ENCODE measurements at places on chromosomes 2 and 18. TPM values are rescaled to one million over a fixed set of nuclear protein-coding genes. Genes with fewer than 3 reads are reported as not detected.

DNA sequence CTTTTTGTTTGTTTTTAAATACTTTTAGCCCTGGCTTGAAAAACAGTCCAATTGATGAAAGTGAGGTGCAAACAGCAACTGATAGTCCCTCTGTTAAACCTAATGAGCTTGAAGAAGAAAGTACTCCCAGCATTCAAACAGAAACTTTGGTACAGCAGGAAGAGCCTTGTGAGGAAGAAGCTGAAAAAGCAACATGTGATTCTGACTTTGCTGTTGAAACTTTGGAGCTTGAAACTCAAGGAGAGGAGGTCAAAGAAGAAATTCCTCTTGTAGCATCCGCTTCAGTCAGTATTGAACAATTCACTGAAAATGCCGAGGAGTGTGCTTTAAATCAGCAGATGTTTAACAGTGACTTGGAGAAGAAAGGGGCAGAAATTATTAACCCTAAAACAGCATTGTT, 30.6 kb upstream of the DYSF start:
- no peak for DNase-seq

- DNase-seq: peak; percentile 53
Measured at GRCh38 chr2:215436705-215437565, 1.1 kb upstream of the FN1 start.

DNA sequence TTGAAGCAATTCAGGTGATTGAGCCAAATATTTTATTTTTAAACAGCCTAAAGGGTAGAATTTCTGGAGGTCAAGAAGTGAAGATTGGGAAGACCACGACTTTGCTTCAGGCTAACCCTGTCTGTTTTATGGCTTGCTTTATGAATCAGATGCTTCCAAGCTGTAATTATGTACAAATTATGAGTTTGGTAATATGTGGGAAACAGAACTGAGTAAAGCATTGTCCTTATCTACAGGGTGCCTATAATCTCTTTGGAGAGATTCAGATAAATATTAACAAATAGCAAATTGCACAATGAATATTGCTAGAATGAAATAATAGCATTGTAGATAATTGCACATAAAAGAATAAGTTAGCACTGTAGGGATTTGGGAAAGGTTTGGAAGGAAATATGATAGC, 539.4 kb upstream of the CDH2 start:
- DNase-seq: no peak

DNA sequence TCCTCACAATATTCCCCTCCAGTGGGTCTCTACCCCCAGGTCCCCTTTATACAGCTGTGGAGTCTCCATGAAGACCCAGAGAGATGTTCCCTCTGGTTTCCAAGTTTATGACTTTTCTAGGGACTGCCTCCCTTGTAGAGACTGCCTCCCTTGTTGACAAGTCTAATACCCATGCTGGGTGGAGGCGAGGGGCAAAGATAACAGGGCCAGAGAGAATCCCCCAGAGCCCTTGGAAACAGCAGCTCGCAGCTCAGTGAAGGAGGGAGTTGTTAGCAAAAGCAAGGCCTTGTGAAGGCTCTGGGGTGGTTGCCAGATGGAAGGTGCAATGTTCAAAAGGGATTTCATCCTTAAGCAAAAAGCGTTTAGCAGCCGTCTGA, 75.0 kb upstream of the GATA6 start:
- DNase-seq: no peak

DNA sequence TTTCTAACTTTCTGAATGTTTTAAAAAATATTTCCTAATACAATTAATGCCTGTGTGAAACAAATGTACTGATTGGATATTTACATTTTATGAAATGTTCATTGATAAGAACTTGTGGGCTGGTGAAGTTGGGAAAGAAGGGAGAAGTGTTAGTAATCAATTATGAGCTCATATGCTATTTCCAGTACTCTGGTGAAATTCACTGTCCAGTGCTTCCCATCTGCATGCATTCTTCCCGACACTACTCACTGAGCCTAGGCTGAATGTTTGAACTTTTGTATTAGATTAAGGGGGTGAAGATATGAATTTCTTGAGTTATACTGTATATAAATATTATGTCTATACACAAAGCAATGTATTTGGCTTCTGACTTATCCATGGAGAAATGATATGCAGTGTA, 36.0 kb downstream of the SKA1 start:
- peak; percentile 72 for DNase-seq

The RESP18 gene
- not detected for total RNA-seq

- DNase-seq: no peak
Measured at GRCh38 chr2:179438654-179439053, 174.0 kb upstream of the SESTD1 start.

GRCh38 chr2:34912084-34912483, 1313.0 kb upstream of the FAM98A start:
- DNase-seq: no peak

The ATAD2B gene
- 10.9 TPM for total RNA-seq

DNA sequence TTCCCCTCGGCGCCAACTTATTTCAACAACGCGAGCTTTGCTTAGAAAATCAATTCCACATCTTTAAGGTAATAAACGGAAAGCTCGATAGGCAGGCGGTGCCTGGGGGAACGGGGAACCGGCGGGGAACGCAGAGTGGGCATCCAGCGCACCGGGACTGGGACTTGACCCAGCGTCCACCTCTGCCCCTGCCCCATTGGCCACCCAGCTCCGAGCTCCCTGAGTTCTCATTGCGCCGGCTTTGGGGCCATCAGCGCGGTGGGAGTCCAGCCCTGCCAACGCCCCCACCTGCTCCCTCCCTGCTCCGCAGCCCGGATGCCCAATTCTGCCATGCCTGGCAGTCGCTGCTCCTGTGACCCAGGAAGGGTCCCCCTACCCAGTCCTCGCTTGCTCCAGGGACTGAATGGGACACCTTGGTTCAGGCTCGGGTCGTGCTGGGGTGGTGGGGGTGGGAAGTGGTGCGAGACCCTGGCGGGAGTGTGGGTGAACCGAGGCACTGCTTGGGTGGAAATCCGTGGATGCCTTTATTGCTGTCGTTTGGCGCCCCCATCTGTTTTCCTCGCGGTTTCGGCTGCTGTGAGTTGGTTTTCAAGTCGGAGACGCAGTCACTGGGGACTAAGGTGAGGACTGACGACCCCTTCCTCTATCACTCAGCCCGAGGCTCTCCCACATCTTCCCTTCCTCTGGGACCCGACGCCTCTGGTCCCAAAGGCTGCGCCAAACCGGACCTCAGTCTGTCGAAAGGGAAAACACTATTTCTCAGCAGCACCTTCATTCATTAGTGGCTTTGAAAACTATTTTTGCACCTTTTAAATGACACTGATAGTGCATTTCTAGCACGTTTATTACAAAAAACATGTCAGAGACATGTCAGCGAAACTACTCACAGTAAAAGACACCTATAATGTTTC, 2.4 kb upstream of the EVX2 start:
- peak; percentile 66 for DNase-seq

GRCh38 chr18:38801640-38802039, 1236.0 kb upstream of the CELF4 start:
- DNase-seq: no peak

- DNase-seq: no peak
Measured at GRCh38 chr2:167758292-167758691, 489.1 kb downstream of the STK39 start.

DNA sequence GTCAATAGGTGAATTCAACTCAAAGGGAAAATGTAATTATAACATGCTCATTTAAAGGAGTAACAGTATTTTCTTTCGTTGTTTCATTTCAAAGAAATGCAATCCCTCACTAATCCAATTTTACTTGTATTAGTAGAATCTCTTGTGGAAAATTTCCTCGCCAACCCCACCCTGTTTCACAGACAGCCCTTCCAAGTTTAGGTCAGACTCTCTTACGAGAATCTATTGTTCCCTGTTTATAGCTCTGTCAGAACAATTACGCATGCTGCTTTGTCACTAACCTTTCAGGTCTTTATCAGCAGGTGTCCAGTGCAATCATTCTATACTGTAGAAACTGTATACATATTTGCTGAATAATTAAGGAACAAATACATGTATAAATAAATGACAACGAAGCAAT, 657.8 kb upstream of the LINC00305 start:
- no peak for DNase-seq

- DNase-seq: peak; percentile 60
Measured at GRCh38 chr2:12262681-12263436, 453.9 kb upstream of the TRIB2 start.

GRCh38 chr2:205390866-205391265, 291.4 kb upstream of the NRP2 start:
- DNase-seq: no peak

The FOXD4L1 gene
- not detected for total RNA-seq

The DCC gene
- not detected for total RNA-seq

The MC5R gene
- not detected for total RNA-seq

DNA sequence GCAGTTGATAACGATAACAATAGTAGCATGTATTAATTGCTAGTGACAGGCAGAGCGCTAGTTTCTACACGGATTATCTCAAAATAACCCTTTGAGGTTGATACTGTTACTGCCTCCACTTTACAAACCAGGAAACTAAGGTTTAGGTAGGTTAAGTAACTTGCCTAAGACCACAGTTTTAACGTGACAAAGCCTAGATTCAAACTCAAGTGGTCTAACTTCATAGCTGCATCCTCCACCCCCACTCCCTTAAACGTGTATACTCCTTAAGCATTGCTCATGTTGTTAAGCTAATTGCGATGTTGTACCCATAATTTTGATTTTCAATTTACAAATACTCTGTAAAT, 1.2 kb downstream of the ME2 start:
- no peak for DNase-seq

The MLPH gene
- total RNA-seq: 4.7 TPM

The CACNB4 gene
- 0.11 TPM for total RNA-seq

GRCh38 chr2:233075141-233075965, 15.2 kb downstream of the INPP5D start:
- no peak for DNase-seq

GRCh38 chr2:119317554-119317953, 49.1 kb downstream of the C2orf76 start:
- DNase-seq: no peak

The COPS9 gene
- 114 TPM for total RNA-seq

GRCh38 chr18:7333025-7333562, 102.2 kb downstream of the LRRC30 start:
- no peak for DNase-seq

GRCh38 chr18:79814373-79814772, 16.6 kb downstream of the KCNG2 start:
- DNase-seq: no peak

GRCh38 chr18:79440316-79441110, 44.8 kb downstream of the NFATC1 start:
- DNase-seq: no peak
